ENCODE measurements at places on chromosomes 13 and 19. TPM values are rescaled to one million over a fixed set of nuclear protein-coding genes. Genes with fewer than 3 reads are reported as not detected.

Gene MEIOSIN
- not detected for total RNA-seq

Gene CYP4F2
- total RNA-seq: not detected

Gene BRME1
- total RNA-seq: 1.0 TPM

Gene ZNF112
- 14.0 TPM for total RNA-seq

Gene SYNE4
- total RNA-seq: not detected

Gene GPALPP1
- 30.7 TPM for total RNA-seq

Gene ERICH4
- total RNA-seq: not detected

Gene MUC16
- total RNA-seq: not detected

Gene LHB
- total RNA-seq: not detected

Gene LSM4
- total RNA-seq: 353 TPM

Gene NLRP7
- not detected for total RNA-seq

Gene NCCRP1
- total RNA-seq: not detected

Gene MCF2L
- 34.4 TPM for total RNA-seq

Gene PTGIR
- not detected for total RNA-seq

Gene GPR18
- total RNA-seq: not detected

Gene CGB1
- not detected for total RNA-seq

Data from myocyte (in vitro differentiated cells).